ENCODE measurements at places on chromosomes 4 and X.

DNA sequence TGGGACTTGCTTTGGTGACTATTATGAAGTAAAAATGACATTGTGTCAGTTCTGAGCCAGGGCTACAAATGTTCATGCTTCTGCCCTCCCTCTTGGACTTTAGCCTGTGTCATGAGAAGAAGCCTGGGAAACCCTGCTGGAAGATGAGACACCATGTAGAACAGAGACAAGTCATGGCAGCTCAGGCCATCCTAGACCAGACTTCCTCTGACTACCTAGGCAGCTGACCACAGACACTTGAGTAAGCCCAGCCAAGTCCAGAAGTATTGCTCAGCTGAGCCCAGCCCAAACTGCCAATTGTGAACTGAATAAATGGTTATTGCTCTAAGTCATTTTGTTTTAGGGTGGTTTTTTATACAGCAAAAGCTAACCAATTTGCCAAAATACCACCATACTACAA lies 467.6 kb upstream of the CNKSR2 start:
- no peak for DNase-seq

- DNase-seq: no peak
These were observed 14.4 kb downstream of the ASMT start for GRCh38 chrX:1629244-1629643.

DNA sequence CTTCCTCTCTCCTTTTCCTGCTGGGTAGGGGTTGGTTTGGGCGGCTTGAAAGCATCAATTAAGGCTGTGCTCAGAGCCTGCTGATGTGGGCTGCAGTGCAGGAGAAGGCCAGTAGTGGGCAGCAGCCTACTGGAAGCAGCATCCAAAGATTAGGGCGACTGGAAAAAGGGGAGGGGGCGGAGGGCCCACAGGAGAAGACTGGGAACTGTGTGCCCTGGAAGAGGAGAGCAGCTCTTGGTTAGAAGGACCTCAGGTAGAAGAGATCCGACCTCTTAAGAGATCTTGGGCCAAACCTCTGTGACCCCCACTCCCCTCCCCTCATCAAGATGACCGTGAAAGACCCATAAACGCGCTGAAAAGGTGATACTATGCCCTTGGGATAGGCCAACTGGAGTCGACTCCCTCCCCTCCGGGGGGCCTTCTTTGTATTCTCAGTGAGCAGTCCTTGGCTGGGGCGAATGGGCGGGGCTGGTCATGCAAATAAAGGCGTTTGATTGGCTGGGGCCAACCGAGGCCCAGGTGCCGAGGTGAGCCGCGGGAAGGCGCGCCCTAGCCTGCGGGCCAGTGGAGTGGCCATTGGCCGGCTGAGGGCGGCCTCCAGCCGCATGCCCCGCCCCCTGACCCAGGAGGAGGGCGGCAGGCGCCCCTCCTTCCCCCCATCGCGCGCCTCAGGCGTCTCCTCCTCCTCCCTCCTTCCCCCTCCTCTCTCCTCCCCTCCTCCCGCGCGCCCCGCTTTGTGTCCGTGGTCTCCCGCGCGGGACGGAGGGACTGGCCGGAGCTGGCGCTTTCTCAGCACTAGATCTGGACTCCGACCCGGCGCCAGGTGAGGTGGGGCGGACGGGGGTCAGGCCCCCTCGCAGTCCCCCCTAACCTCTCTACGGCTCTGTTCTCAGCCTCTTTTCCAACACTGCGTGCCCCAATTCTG lies 10.1 kb downstream of the DLG3 start:
- DNase-seq: peak; percentile 51

DNA sequence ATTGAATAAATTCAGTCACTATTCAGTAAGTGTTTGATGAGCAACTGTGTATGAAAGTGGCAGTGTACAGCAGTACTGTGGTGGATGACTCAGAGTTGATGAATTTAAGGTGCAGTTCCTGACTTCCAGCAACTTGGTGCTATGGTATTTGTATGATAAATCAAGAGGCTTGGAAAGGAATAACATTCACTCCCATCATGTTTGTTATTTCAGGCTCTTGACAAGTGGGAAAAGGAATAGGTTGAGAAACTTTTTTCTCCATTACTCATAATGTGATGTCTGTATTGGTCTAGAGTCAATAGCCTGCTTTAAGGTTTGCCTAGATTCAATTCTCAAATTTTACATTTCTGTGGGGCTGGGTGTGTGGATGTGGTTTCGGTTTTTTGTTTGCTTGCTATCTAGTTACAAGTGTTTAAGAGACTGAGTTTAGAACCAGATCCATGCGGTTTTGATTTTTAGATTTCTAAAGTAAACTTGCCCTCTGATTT lies 35.1 kb upstream of the CYP2U1 start:
- no peak for DNase-seq

DNA sequence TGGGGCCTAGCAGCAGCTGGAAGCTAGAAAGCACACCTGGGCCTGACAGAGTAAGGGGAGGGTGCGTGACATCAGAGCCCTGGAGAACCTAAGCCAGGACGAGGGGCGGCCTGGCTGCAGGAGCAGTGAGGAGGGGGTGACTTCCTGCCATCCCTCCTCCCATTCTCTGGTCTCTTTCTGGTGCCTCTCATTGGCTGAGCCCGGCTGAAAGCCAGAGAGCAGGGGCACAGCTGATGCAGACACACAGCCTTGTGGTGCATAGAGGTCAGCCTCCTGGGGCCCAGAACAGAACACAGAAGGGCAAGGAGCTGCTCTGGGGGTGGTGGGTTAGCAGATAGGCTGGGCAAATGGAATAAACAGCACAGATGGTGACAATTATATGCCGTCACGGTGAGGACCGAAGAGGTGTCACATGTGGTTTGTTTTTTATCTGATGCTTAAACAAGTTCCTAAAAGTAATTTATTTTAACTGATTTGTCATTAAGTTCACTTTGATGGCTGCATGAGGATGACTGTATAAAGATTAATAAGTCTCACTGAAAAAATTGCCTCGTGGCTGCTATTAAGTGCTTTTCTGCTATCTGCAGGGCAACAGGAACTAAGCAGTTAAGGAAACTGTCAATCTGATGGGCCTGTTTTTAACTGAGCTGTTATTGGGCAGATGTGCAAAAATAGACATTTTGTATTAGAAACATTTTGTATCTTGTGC lies 102.0 kb downstream of the FNIP2 start:
- DNase-seq: no peak

- DNase-seq: no peak
These were observed 156.3 kb downstream of the SLC7A11 start for GRCh38 chr4:138085736-138086305.

DNA sequence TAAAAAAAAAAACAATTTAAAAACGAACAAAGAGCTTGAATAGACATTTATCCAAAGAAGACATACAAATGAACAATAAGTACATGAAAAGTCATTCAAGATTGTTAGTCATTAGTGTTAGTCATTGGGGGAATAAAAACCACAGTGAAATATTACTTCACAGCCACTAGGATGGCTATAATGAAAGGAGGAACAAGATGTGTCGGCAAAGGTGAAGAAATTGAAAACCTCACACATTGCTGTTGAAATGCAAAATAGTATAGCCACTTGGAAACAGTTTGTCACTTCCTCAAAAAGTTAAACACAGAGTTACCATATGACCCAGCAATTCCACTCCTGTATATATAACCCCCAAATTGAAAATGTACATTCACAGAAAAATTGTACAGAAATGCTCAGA lies 45.2 kb upstream of the SLC39A8 start:
- peak; percentile 92 for DNase-seq

GRCh38 chr4:57125996-57126395 lies 15.8 kb upstream of the IGFBP7 start:
- DNase-seq: no peak

GRCh38 chr4:7365462-7366179 lies 69.1 kb downstream of the PSAPL1 start:
- DNase-seq: no peak

DNA sequence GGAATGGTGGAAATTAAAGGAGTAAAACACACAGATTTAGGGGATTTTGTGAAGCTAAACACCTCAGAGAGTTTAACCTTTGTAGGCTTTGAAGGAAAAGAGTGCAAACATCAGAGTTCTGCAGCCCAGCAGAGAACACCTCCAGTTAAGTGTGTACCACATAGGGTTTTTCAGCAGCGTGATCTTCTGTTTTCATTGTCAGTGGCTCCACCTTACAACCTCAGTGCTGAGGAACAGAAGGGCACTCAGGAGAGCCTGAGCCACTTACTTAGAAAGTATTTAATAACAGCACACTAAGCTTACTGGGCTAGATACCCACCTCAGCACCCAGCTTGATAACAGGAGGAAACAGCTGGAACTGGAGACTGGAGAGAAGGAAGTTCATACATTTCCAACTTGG lies 2.0 kb upstream of the FBXW7 start:
- DNase-seq: no peak

DNA sequence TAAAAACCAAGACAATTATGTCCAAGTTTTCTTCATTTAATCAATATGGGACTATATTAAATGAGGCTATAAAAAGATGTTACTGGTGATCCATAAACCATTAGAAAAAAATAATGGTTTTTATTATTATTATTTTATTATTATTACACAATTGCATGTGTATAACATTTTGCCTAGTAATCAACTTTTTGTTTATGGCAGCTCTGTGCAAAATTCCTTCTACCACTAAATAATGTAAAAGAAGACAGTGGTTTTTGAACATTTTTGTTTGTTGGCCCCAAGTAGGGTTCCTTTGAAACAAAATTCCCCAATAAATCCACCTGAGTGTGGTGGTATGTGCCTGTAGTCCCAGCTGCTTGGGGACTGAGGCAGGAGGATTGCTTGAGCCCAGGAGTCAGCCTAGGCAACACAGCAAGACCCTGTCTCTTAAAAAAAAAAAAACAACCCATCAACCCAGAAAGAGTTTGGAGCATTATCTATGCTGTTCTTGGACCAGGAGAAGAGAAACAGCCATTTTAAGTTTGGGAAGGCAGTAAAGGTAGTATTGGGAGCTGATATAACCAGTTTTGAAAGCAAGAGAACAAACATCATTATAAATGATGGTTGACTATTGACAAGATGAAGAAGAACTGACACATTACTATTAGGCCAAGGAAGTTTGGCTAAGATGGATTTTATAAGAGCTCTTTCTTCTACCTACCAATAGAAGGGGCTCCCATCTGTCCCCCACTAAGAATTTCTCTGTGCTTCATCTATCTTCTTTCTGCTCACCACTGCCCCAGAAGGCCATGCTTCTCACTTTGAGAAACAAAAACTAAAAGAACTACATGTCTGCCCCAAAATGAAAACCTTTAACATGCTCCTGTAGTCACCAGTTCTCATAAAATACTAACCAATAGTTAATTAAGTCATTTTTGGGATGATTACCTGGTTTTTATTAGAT lies 2.2 kb downstream of the TMEM156 start:
- DNase-seq: no peak

GRCh38 chrX:147884958-147885357 lies 26.8 kb upstream of the FMR1 start:
- DNase-seq: peak; percentile 5

GRCh38 chr4:123363729-123364128 lies 32.9 kb upstream of the SPRY1 start:
- no peak for DNase-seq

GRCh38 chr4:41185614-41186592 lies 28.4 kb downstream of the APBB2 start:
- no peak for DNase-seq

DNA sequence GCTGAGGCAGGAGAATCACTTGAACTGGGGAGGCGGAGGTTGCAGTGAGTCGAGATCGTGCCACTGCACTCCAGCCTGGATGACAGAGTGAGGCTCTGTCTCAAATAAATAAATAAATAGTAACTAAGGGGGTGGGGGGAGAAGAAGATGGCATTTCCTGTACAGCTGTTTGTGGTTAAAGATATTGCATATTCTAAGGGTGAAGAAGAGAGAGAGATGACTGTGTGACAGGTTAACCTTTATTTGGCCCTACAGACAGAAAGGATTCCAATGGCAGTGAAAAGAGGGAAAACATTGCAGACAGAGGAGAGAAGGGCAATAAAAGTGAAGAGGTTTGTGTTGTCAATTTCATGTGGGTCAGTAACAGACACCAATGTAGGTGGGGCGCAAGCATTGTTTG lies 9.4 kb downstream of the TASL start:
- DNase-seq: no peak

GRCh38 chrX:141314441-141314840 lies 72.1 kb upstream of the SPANXC start:
- no peak for DNase-seq

GRCh38 chr4:65747386-65747785 lies 77.1 kb upstream of the EPHA5 start:
- no peak for DNase-seq

GRCh38 chr4:146514651-146515357 lies 6.9 kb downstream of the SLC10A7 start:
- no peak for DNase-seq

GRCh38 chrX:118116713-118117550 lies at the start of gene KLHL13:
Gene KLHL13 (minus strand): TSS chrX:118116810. CDS start chrX:118028473, 88,337 bp downstream.
- peak; percentile 1 for DNase-seq

- peak; percentile 40 for DNase-seq
These were observed 14.2 kb downstream of the RNF175 start for GRCh38 chr4:153745651-153746050.

- DNase-seq: no peak
These were observed 80.3 kb upstream of the DCLK2 start for GRCh38 chr4:149997881-149998421.

DNA sequence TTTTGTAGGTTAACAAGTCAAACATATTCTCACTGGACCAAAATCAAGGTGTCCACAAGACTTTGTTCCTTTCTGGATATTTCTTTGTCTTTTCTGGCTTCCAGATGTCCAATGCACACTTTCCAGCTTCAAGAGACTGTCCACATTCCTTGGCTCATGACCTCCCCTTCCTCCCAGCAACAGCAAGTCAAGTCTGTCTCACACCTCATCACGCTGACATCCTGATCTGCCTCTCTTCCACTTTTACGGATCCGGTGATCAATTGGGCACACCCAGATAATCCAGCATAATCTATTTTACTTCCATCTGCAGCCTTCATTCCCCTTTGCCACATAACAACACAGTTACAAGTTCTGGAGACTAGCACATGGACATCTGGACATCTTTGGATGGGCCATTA lies 9.6 kb downstream of the TIFA start:
- no peak for DNase-seq

GRCh38 chr4:179399054-179399782 lies 1957.0 kb upstream of the AGA start:
- no peak for DNase-seq

- DNase-seq: no peak
These were observed 272.1 kb upstream of the HS3ST1 start for GRCh38 chr4:11700751-11701226.

- DNase-seq: no peak
These were observed 76.7 kb downstream of the TAB3 start for GRCh38 chrX:30812326-30812725.

DNA sequence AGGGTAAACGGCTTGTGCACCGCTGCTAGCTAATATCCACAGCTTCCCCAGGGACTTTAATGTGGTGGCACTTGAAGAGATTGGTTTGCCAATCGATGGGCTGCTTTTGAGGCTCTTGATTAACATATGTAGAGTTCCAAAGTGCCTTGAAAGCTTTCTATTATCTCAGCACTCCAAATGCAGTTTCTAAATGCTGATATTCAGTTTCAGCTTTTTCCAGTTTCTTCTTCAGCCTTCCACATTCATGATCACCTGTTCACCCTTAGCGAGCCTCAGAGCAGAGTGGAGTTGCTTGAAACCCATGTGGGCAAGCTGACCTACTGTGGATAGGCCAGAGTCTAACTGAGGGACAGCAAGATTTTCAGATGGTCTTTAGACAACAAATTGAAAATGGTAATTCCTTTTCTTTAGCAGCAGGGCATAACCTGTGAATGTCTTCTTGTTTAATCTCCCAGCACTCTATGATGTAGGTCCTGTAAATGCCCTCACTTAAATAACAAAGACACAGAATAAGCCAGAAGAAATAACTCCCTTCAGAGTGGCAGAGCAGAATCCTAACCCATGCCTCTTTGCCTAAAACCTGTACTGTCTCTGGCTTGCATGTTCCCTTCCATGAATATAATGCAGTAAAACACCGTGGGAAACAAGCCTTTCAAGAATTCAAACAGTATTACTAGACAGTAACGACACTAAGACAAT lies 99.8 kb downstream of the TSPAN5 start:
- DNase-seq: no peak
